Activated T-helper 1 cell treated with Interleukin-2 at 50 U/mL for 16 hours (primary cell): ENCODE measurements at places on chromosomes 13 and 19.

- DNase-seq: no peak
Measured at GRCh38 chr13:35481777-35482176, 5.3 kb upstream of the MAB21L1 start.

DNA sequence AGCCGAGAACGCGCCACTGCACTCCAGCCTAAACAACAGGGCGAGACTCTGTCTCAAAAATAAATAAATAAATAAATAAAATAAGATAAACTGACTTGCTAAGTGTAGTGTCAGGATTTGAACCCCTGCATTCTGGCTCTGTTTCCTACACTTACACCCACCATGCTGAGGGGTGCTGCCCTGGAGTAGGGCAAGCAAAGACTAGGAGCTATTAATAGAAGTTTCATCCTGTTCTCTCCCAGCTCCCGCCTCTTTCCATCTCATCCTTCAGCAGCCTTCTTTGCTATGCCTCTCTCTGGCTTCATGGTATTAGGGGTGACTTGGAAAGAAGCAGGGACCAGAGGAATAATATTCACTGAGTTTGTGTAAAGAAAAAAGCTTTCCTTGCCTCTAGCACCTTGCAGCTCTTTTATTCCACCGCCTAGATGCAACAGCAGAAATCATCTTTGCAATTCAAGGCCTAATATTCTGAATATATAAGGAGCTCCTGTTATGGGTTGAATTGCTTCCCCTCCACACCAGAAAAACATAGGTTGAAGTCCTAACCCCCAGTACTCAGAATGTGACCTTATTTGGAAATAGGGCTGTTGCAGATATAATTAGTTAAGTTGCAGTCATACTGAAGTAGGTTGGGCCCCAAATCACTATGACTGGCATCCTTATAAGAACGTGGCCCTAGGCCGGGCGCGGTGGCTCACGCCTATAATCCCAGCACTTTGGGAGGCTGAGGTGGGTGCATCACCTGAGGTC lies 8.7 kb upstream of the PLAUR start:
- DNase-seq: no peak

DNA sequence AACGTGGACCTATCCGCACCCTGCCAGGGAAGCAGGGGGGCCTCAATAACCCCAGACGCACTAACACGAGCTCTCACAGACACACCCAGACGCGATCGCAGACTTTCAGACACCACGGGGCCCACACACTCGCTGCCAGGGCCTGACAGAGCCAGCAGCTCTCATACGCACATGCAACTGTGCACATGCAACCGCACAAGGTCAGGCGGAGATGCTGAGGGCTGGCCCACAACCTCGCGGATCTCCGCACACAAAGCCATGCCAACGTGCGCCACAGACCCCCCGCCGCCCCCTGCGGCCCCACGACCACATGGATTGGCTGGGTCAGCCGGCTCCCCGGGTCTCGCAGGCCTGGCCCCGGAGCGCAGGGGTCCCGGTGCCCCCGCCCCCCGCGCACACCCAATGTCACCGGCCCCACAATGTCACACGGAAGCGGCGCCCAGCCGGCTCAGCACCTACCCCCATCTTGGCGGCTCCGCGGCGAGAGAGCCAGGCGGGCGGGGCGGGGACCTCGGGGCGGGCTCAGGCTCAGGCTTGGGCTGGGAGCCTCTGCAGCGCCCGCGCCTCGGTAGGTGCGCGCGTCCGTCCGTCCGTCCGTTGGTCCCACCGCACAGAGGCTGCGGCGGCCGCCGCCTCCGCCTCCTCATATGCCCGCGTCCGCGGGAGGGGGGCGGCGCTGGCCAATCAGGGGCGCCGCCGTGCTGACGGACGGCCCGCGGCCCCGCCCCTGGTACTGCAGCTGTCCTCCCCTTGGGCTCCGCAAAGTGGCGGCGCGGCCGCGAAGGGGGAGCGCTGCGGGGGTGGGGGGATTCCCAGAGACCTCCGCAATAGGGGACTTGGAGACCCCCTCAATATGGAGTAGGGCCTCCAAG lies at the start of gene ATP1A3:
Gene ATP1A3, minus strand, starts transcription at position 619 of the 872 bp plus-strand sequence. Its CDS starts 154 bp downstream, at position 465.
- DNase-seq: peak; percentile 39

DNA sequence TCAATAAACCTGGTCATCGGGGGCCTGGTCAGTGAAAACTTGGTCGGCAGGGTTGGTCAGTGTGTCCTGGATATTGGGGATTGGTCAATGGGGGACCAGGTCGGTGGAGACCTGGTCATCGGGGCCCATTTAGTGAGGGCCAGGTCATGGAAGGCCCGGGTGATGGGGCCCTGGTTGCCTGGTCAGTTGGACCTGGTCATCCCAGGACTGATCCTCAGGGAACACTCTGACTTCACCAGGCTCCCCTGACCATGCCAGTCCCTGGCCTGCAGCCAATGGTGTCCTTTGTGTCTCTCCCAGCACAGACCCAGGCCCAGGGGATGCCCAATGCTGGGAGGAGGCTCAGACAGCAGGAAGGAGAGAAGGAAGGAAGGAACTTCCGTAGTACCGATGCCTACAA lies 42.1 kb upstream of the TPM4 start:
- no peak for DNase-seq

DNA sequence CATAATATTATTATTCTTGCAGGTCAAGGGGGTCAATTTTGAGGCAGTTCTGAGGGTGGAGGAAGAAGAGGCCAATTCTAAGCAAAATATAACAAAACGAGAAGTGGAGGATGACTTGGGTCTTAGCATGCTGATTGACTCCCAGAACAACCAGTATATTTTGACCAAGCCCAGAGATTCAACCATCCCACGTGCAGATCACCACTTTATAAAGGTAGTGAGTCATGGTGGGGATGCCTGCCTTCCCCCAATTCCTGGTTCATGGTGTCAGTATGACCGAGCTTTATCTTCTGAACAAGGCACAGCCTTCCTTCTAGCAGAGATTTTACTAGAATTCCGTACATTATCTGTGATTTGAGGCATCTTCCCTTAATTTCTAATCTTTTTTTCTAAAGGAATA lies 9.4 kb upstream of the DCUN1D2 start:
- no peak for DNase-seq

DNA sequence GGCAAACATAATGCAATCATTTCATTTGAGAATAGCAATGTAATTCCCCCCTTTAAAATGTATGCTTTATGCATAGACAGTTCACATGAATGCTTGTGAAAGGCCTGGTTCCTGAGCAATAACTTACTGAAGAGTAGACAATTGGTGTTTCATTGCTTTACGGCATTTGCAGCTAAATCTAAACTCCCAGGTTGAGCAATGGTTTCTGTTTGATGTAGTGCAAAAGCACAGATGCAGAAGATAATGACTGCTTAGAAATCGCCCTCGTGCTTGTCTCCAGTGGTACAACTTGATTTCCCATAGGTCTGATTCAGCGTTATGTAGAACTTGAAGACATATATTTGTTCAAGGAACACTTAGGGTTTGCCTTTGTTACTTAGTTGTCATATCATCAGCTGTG lies 1018.3 kb downstream of the DIAPH3 start:
- no peak for DNase-seq

GRCh38 chr13:73189362-73189761 lies 130.6 kb downstream of the KLF5 start:
- no peak for DNase-seq

- DNase-seq: no peak
Measured at GRCh38 chr13:50209631-50210030, 194.4 kb downstream of the KCNRG start.

DNA sequence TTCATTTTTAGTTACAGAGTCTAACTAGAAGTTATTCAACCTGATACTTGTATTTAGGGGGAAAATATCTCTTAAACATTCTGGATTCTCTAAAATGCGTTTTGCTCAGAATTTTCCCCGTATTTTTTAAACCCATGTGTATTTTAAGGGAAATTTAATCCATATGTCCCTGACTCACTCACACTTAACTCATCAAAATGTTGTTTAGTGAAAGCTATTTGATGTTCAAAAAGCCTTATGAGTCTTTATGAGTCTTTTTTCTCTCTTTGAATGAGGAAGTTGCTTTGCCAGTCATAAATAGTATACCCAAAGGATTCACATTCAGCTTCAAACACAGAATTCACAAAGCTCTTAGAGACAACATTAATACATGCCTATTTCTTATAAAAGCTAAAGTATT lies 16.4 kb downstream of the MAB21L1 start:
- no peak for DNase-seq

DNA sequence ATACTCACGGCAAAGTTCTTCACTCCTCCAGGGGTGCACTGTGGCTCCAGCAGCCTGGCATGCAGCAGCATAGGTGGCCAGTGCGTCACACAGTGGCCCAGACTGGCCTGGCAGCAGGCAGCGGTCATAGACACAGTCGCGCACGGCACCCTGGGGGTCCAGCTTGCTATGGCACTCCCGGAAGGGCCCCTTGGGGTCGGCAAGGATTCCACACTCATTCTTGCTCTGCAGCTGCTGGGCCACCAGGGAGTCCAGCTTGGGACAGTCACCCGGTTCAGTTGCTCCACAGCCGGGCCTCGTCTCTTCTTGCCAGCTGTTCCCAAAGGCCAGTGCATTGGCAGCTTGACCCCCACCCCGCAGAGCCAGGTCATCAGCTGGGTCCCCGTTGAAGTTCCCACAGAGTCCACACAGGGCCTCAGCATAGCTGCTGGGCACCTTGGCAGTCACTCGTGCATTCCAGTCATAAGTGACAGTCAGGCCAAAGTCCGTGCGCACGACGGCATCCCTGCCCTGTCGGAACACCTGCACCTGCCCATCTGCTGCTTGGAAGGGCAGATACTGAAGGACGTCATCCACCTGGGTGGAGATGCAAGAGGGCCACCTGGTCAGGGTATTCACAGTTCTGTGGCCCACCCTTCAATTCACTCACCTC lies 20.6 kb downstream of the FCGBP start:
- no peak for DNase-seq

DNA sequence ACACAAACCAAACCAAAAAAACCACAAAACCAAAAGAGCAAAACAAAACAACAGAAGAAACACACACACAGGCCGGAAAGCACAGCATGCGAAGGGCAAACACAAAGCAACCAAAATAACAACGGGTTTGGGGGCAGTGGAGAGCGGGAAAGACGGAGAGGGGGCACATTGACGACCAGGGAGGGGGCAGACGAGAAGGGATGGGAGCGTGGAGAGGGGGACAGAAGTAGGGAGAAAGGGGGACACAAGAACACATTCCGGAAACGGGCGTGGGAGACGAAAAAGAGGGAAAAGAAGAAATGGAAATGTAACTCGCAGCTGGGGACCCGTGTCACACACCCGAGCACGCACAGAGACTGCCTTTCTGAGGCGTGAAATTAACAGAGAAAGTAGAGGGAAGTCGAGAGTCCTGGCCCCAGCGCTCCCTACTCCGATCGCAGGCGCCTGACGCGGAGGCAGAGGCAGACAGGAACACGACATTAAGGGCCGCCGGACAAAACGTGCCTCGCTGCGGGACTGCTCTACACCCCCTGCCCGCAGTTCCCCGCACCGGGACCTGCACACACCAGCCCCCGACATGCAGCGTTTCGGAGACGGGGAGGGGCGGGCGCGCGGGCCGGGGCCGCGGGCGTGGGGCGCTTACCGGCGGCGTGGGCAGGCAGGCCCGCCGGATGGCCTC lies 652 bp downstream of the POU4F1 start:
- DNase-seq: no peak

DNA sequence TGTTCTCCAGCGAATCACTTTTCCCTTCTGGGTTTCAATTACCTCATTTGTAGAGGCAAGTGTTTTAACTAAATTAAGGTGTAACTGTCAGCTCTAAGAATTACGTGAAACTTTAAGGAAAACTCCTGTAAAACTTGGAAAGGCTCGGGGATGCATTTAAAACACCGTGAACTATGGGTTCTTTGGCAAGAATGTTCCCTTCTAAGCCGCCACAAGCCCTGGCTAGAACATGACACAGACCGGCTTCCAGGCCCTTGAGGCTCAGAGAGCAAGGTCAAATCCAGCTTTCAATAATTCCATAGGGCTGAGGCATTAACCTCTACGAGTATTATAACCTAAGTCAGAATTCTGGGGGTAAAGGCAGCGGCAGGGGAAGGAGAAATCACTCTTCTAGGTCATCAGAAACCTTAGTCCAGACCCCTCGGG lies 685 bp downstream of the VWA8 start:
- no peak for DNase-seq
